MCF 10A (cell line): ENCODE measurements at places on chromosomes 3 and 15. TPM values are rescaled to one million over a fixed set of nuclear protein-coding genes. Genes with fewer than 3 reads are reported as not detected.

WNT7A gene
- 0.47 and 0.61 TPM in 2 replicates for total RNA-seq

DHX36 gene
- total RNA-seq = 93.5 and 108 TPM in 2 replicates

CSPG4 gene
- 0.05 and 0.21 TPM in 2 replicates for total RNA-seq

RARB gene
- not detected in 2 replicates for total RNA-seq

ATP2C1 gene
- 52.7 and 61.0 TPM in 2 replicates for total RNA-seq

SNURF gene
- total RNA-seq = 35.6 and 36.7 TPM in 2 replicates

TIGIT gene
- total RNA-seq = not detected in 2 replicates

TTC23 gene
- 15.1 and 15.6 TPM in 2 replicates for total RNA-seq

TTC14 gene
- total RNA-seq = 35.8 and 41.9 TPM in 2 replicates

GRCh38 chr3:11850003-11850402 lies 3.3 kb upstream of the TAMM41 start:
- peaks cover 13% of the 10 kb centered on the region for H3K4me1 ChIP-seq
- no peak overlapping the region for H3K4me3 ChIP-seq
- peaks cover 6% of the 10 kb centered on the region for H3K36me3 ChIP-seq
- H3K27ac ChIP-seq = no peak overlapping the region
- no peak for DNase-seq

DNA sequence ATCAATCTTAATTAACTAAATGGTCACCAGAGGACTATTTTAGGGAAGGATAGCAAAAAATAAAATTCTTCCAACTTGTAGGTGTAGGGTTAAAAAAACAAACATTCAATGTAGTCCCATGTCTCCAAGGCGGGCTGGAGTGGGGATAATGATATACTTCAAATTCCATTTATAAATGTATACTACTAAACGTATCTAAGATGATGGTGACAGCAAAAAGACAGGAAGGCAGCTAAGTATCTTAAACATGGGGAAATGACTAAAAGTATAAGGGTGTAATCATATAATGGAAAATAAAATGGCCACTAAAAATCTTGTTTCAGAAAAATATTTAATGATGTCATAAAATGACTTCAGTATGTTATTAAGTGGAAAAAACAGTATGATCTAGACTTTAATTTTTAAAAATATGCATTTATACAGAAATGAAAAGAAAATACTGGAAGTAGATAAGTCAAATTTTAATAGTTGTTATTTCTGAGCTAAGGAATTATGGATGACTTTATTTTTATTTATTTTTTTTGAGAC lies 181.7 kb downstream of the SUCLG2 start:
- DNase-seq = no peak
- H3K27ac ChIP-seq = no peak overlapping the region
- H3K4me3 ChIP-seq = no peak overlapping the region
- H3K4me1 ChIP-seq = no peaks in the 10 kb centered on the region
- no peaks in the 10 kb centered on the region for H3K27me3 ChIP-seq

- H3K27me3 ChIP-seq = no peaks in the 10 kb centered on the region
- no peak for DNase-seq
- no peak overlapping the region for H3K4me3 ChIP-seq
Observed at GRCh38 chr3:177904621-177905020, 631.6 kb upstream of the KCNMB2 start.

DNA sequence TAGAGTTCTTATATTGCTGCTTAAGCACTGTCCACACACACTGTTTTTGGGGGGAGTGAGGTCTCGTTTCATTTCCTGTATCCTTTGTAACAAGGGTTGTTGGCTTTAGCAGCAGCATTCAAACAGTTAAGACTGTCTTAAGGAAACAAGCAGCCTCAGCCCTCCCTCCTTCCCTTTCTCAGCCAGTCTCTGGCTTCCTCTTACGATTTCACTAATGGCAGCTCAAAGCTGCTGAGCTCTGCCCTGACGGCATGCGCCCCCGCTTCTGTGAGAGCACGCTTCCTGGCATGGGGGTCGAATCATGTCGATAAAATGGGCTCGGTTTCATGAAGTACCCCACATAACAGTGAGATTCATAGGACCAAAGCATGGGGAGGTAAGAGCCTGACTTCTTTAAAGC lies 105.0 kb downstream of the KLHL25 start:
- no peaks in the 10 kb centered on the region for H3K27me3 ChIP-seq
- H3K27ac ChIP-seq = no peak overlapping the region
- DNase-seq = no peak
- H3K36me3 ChIP-seq = peaks cover 66% of the 10 kb centered on the region
- no peaks in the 10 kb centered on the region for H3K4me1 ChIP-seq
- H3K4me3 ChIP-seq = no peak overlapping the region

GRCh38 chr3:17176757-17177156 lies 292.0 kb downstream of the PLCL2 start:
- H3K36me3 ChIP-seq = peaks cover 12% of the 10 kb centered on the region
- H3K27me3 ChIP-seq = no peaks in the 10 kb centered on the region
- H3K27ac ChIP-seq = no peak overlapping the region
- no peak for DNase-seq
- no peak overlapping the region for H3K4me3 ChIP-seq
- peaks cover 13% of the 10 kb centered on the region for H3K4me1 ChIP-seq

GRCh38 chr3:34319881-34320280 lies 521.5 kb downstream of the PDCD6IP start:
- no peak overlapping the region for H3K27ac ChIP-seq
- H3K27me3 ChIP-seq = peaks cover 15% of the 10 kb centered on the region
- H3K36me3 ChIP-seq = no peaks in the 10 kb centered on the region
- H3K4me3 ChIP-seq = no peak overlapping the region

DNA sequence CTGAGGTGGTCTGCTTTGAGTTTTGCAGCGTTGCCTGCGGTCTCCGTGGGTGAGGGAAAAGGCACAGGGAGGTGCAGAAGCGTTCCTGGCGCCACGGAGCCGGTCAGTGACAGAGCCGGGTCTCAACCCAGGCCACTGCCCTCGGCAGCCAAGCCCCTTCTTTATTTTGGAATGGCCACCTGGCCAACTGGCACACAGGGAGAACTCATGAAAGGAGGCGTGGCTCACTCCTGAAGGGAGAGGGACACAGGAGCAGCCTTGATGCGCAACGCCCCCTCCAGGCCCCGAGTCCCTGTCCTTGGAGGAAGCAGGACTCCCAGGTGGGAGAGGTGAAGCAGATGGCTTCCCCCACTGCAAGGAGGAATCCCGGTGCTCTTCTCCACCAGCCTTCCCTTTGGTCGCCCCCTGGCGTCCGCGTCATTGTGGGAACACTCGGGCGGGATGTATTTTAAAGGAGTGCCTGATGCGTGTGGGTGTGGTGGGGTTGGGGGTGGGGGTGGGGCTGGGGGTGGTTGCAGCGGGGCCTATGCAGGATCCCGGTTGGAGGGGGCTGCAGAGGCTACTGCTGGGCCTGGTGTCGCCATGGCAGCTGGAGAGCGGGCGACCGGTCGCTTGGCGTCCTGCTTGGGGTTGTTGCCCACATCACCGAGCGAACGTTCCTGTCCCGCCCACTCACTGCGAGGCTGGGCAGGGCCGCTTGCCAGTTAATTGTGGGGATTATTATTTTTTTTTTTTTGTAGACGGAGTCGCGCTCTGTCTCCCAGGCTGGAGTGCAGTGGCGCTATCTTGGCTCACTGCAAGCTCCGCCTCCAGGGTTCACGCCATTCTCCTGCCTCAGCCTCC lies 32.6 kb downstream of the APBA2 start:
- H3K27ac ChIP-seq = no peak overlapping the region
- H3K4me1 ChIP-seq = no peaks in the 10 kb centered on the region
- no peaks in the 10 kb centered on the region for H3K27me3 ChIP-seq
- no peak overlapping the region for H3K4me3 ChIP-seq
- no peak for DNase-seq
- H3K36me3 ChIP-seq = no peaks in the 10 kb centered on the region

DNA sequence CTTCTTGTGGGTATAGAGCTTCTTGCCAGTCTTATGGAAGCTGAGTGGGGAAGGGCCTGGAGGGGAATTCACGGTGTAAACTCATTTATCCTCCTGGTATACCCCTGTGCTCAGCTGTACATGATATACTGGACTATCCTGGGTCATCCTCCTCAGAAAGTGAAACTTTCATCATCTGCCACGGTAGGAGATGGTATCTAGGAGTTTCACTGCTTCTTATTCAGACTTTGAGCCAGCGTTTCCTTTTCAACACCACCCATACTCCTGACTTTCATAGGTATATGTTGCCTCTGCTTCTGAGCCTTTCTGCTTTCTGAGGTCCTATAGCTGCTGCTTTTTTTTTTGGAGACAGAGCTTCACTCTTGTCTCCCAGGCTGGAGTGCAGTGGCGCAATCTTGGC lies 15.6 kb downstream of the SENP5 start:
- H3K27ac ChIP-seq = no peak overlapping the region
- no peaks in the 10 kb centered on the region for H3K4me1 ChIP-seq
- no peak overlapping the region for H3K4me3 ChIP-seq

GRCh38 chr3:72127844-72128243 lies 342.9 kb upstream of the PROK2 start:
- H3K27ac ChIP-seq = no peak overlapping the region
- peak; percentile 71 for DNase-seq
- H3K27me3 ChIP-seq = no peaks in the 10 kb centered on the region

DNA sequence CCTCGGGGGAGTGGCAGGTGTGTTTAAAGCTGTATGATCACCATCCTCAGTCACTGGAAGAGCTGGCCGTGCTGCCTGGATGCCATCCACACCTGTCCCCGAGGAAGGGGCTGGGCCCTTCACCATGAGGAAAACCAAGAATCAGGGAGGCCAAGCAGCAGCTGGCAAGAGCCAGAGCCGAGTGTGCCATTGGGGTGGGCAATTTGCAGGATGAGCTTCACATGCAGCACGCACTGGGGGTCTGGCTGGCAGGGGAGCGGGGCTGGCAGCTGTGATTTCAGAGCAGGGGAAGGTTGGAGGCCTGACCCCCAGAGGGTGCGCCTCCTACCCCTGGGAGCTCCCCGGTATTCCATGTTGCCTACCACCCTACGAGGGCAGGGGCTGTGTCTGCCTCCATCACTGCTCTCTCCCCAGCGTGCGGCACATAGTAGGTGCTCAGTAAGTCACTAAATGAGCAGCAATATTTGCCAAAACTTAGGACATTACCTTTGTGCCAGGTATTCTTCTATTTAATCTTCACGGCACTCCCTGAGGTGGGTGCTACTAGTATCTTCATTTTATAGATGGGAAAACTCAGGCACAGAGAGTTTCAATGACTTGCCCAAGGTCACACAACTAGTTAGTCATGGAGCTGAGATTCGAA lies 30.3 kb upstream of the IQSEC1 start:
- no peak overlapping the region for H3K4me3 ChIP-seq
- no peak for DNase-seq
- no peaks in the 10 kb centered on the region for H3K4me1 ChIP-seq
- no peak overlapping the region for H3K27ac ChIP-seq

GRCh38 chr15:71659730-71660067 lies 150.7 kb upstream of the NR2E3 start:
- no peak overlapping the region for H3K27ac ChIP-seq
- DNase-seq = no peak
- no peaks in the 10 kb centered on the region for H3K27me3 ChIP-seq
- peaks cover 5% of the 10 kb centered on the region for H3K36me3 ChIP-seq

- DNase-seq = no peak
- no peaks in the 10 kb centered on the region for H3K27me3 ChIP-seq
- no peak overlapping the region for H3K27ac ChIP-seq
- peaks cover 48% of the 10 kb centered on the region for H3K36me3 ChIP-seq
- H3K4me3 ChIP-seq = no peak overlapping the region
Observed at GRCh38 chr3:38507120-38507519, 11.0 kb downstream of the EXOG start.

DNA sequence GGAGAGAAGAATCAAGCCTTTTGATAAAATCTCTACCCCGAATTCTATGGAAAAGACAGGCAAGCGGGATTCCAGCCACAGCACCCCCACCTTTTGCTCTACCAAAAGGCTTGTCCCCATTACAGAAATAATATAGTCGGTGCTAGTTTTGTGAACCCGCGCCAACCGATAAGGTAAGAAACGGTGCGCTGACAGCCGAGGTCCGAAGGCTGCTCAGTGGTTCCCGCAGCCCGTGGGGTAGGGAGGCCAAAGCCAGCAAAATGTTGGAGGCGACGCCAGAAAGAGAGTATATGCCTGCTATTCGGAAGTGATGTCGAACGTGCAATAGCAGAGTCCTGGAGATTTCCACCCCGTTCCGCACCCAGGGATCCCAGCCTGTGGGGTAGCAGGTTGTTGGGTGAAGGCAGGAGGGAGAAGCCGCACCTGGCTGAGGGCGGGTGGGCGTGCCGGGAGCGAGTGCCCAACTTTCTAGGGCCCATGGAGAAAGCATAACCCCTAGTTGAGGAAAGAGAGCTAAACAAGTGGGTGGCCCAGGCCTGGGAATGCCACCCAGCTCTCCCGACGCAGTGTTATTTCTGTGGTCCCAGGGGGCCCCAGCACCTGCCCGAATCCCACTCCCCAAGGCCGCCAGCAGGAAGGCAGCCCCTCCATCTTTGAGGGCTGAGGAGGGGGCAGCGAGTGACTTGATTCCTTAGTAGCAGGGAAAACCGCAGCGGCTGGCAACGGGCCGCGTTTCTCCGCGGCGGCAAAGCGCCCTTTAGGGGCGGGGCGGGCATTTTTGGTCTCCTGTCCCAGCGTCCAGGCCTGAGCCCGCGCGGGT lies 7.9 kb upstream of the SOX2 start:
- H3K4me3 ChIP-seq = no peak overlapping the region
- no peaks in the 10 kb centered on the region for H3K36me3 ChIP-seq
- no peak for DNase-seq
- H3K4me1 ChIP-seq = peaks cover 16% of the 10 kb centered on the region
- H3K27ac ChIP-seq = no peak overlapping the region

DNA sequence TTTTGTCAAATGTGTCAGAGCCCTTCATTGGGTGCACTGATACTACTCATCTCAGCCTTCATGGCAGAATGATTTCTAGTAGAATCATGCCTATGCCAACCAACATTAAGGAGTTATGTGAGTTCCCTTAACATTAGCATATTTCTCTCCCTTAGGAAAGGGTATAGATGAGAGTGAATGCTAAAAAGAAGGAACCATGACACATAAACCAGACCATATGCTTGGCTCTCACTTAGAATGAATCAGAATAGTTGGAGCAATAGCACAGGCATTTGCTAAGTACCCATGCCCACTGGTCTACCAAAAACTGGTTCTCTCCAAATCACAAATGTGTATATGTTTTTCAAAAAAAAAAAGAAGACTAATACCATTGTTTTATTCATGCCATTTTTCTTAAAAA lies 51.1 kb downstream of the STRIT1 start:
- H3K27ac ChIP-seq = no peak overlapping the region
- no peak for DNase-seq
- no peaks in the 10 kb centered on the region for H3K4me1 ChIP-seq
- no peak overlapping the region for H3K4me3 ChIP-seq

DNA sequence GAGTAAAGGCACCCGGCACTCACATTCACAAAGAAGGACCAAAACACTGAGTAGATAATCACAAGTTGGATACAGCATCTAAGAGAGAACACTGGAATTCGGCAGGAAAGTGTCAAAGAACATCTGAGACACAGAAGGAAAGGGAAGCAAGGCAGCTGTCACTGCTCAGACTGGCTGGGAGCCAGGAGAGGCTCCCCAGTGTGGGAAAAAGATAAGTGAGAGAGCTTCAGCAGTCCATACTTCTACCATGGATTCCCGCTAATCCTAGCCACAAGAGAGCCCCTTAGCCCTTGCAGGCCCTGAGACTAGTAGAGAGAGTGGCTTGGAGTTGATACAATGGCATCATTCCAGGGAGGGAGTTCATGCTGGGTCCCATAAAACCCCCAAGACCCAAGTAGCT lies 36.7 kb upstream of the CP start:
- no peaks in the 10 kb centered on the region for H3K36me3 ChIP-seq
- H3K27me3 ChIP-seq = no peaks in the 10 kb centered on the region
- H3K27ac ChIP-seq = no peak overlapping the region
- no peak overlapping the region for H3K4me3 ChIP-seq
- H3K4me1 ChIP-seq = no peaks in the 10 kb centered on the region

- no peak overlapping the region for H3K27ac ChIP-seq
- H3K27me3 ChIP-seq = no peaks in the 10 kb centered on the region
- H3K4me1 ChIP-seq = peaks cover 8% of the 10 kb centered on the region
- peak; percentile 35 for DNase-seq
Observed at GRCh38 chr3:37295925-37296324, 121.5 kb upstream of the LRRFIP2 start.
